Effector memory CD8-positive, alpha-beta T cell (primary cell): ENCODE measurements at places on chromosomes 16 and 17.
A peak's percentile ranks its signal among the peaks of the same experiment; 100 is the strongest.

GRCh38 chr16:56241596-56241995 lies 50.3 kb downstream of the GNAO1 start:
- DNase-seq, result no peak

- DNase-seq, result peak; percentile 51
Observed at GRCh38 chr16:50274326-50275097, 8.2 kb downstream of the ADCY7 start.

DNA sequence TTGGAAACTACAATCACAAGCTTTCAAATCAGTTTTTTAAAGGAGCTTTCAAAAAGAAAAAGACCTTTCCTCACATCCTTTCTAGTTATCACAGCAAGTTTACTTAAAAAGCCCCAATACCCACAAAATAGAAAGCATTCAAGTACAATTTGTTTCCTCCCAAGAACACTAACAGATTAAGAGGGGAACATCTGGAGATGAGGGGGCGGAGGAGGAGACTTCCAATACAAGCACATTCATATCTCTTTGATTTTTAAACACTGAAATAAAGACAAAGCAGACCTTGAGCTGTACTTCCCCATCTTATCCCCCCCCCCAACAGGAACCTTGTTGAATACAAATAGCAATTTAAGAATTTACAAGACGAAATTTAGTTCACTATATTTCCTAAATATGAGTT lies 2.0 kb downstream of the YWHAE start:
- no peak for DNase-seq

GRCh38 chr16:73724503-73724902 lies 572.1 kb upstream of the PSMD7 start:
- no peak for DNase-seq

DNA sequence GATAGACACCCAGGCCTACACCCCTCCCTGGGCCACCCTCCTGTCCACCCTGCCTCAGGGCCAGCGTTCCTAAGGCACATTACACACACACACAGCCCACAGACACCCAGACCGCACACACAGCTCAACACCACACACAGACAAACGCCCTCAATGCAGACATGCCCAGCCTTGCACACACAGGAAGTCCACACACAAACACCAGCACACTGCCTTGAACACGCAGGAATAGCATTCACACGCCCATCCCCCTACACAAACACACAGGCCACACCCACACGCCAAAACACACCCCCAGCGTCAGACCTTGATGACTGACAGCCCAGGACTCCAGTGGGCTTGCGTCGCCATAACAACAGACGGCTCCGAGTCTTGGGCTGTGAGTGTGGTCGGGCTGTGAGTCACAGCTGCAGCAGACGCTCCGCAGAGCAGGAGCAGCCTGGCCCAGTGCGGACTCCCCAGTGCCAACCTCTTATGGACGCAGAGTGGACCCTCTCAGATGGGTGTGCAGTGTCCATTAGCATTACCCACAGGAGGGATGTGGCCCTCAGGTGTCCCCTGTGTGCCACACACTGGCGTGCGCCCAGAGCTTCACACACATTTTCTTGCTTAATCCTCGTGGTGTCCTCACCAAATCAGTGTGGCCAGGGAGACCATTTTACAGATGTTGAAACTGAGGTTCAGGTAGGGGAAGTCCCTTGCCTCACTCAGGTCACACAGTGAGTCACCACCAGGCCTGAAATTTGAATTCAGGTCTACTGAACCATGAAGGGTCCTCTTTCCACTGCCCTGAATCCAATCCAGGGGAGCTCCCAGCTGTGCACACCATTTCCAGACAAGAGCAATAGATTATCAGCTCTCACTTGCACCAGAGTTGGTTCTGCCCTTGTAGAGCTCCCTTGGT lies 17.8 kb upstream of the RAI1 start:
- DNase-seq, result peak; percentile 87

DNA sequence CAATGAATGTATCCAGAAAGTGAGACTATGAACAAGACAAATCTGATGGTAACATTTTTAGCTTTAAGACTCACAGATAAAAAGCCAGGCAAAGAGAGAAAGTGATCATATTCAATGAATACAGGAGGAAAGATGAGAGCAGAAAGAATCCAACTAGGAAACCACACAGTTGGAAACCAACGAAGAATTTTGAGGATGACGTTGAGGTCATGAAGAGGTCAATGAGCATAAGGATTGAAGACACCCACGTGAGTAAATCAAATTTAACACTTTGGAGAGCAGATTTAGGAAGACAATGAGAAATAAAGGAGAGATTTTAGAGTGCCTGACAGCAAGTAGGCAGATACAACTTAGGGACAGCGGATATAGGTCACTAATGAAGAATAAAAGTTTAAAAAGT lies 948.1 kb downstream of the KCNJ2 start:
- DNase-seq, result no peak

GRCh38 chr16:73059779-73060615 lies 12.1 kb upstream of the ZFHX3 start:
- DNase-seq, result no peak

- no peak for DNase-seq
Observed at GRCh38 chr17:76132574-76133338, 8.3 kb downstream of the FOXJ1 start.

- no peak for DNase-seq
Observed at GRCh38 chr16:14193316-14193871, 122.3 kb downstream of the MRTFB start.

DNA sequence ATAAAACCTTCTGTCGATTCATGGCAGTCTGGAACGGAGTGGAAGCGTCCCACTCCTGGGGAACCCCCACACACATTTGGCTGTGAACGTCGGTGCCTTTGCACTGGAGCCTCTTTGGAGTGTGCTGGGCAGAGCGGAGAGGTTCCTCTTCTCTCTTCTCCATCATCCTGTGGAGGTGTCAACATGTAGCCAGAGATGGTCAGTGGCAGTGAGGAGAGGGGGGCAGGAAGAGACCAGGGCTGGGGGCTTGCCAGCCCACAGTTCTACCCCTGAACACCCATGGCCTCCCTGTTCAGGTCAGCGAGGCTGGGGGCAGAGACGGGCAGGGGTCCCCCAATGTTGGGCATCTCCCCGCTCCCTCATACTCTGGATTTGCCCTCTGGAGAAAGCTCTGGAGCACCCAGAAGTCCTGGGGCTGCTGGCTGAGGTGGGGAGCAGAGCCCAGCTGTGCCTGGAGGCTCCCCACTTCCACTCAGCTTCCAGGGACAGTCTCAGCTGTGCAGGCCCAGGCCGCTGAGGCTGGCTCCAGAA lies 223.7 kb downstream of the SEC14L1 start:
- no peak for DNase-seq

- DNase-seq, result no peak
Observed at GRCh38 chr16:85959686-85960085, 60.7 kb downstream of the IRF8 start.

DNA sequence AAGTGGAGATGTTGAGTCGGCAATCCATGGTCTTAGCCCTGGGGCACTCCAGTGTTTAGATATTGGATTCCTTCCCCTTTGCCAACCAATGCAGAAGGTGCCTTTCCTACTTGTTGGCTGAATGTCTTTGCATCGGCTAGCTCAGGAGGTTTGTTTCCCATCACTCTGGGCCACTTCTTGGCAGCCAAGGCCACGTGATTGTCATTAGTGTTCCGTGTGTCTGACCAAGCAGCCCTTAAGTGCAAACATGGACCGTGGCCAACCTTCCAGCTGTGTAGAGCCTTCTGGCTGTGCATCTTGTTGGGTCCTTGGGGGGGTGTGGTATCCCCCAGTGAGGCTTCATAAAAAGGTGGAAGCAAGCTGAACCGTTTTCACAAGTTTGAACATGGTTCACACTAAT lies 66.0 kb downstream of the GNAO1 start:
- no peak for DNase-seq

DNA sequence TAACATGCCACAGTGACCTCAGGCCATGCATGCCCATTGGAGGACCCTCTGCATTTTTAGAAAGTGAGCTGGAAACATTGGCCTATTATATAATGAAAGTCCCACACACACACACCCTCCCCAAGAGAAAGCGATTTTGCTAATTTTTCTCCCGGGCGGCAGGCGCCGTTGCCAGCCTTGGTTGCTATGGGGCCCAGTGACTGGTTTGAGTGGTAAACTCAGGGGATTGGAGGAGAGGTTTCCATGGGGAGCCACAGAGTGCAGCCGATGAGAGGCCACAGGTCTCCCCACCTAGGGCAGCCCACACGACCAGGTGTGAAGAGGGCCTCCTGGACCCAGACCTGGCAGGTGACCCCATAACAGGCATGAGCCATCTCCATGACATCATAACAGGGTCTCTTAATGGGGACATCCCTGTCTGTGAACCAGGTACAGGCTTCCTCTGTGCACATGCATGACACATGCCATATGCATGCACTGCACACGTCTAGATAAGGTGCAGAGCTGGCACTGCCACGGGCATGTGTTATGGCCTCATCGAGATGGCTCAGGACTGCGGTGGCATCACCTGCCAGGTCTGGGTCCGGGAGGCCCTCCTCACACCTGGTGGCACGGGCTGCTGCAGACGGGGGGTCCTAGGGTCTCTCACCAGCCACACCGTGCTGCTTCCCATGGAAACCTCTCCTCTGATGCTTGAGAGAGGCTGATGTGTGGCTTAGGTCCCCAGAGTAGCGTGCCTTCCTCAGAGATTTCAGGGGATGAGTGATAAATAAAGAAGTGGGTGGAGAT lies 144.1 kb downstream of the RBFOX3 start:
- no peak for DNase-seq

- no peak for DNase-seq
Observed at GRCh38 chr16:49455991-49456745, 82.6 kb downstream of the C16orf78 start.

GRCh38 chr16:16071631-16072244 lies 122.3 kb downstream of the ABCC1 start:
- DNase-seq, result no peak

- DNase-seq, result no peak
Observed at GRCh38 chr16:85988723-85989313, 89.9 kb downstream of the IRF8 start.

- DNase-seq, result no peak
Observed at GRCh38 chr16:82454152-82454551, 172.6 kb upstream of the CDH13 start.

DNA sequence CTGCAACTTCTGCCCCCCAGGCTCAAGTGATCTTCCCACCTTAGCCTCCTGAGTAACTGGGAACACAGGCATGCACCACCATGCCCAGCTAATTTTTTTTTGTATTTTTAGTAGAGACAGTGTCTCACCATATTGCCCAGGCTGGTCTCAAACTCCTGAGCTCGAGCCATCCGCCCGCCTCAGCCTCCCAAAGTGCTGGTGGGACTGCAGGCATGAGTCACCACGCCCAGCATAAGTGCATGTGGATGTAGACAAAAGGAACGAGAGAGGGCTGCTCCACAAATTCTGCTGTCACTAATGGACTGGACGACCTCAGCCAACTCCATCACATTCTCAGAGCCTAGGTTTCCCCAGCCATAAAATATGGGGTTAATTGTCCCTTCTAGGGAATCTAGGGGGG lies 7.7 kb upstream of the SP2 start:
- DNase-seq, result no peak

- no peak for DNase-seq
Observed at GRCh38 chr16:57390636-57391295, 13.8 kb upstream of the CCL17 start.

DNA sequence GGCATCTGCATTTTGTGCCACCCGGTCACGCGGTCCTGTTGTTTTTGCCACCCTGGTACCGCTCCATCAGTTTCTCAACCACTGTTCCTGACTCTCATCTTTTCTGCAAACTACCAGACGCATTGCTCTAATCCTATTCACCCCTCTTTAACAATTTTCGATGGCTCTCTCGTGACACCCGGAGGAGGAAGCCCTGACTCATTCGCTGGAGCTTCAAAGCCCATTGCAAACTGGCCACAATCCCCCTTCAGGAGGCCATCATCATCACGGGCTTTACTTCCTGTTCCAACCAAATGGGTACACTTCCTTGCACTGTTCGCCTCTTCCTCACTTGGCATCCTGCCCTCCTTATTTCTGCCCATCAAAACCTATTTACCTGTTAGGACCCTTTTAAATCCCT lies 155.3 kb downstream of the RGS9 start:
- no peak for DNase-seq

DNA sequence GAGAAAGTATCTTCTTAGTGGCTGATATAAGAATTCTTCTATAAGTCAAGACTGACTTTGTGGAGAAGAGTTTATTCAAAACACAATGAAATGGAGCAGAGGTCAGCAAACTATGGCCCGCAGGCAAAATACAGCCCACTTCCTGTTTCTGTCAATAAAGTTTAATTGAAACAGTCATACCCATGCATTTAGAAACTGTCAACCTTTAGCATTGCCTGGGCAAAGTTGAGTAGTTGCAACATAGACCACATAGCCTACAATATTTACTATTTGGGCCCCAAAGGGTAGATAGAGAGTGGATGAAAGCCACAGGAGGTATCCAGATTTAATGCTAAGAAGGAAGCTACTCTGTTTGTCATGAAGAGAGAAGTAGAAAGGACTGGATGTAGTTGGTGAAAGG lies 38.0 kb downstream of the ACSM2B start:
- DNase-seq, result no peak

DNA sequence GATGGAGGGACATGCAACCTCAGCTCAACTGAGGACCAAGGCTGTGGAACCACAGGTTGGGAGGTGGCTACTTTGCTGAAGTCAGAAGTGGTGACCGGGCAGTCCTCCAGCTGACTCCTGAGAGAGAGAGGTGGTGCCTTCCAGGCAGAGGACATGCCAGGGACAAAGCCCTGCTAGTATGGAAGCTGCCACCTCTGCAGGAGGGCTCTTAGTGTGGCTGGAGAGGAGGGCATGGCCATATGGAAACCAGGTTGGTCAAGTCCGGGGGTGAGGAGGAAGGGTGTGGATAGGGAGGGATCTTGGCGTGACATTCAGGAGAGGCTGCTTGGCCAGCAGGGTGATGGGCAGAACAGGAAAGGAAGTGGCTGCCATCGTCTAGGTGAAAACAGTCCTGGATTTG lies 5.7 kb downstream of the C16orf86 start:
- no peak for DNase-seq

- DNase-seq, result peak; percentile 2
Observed at GRCh38 chr17:55265311-55266021, 706 bp downstream of the HLF start.

GRCh38 chr16:65749506-65749905 lies 617.0 kb upstream of the CDH5 start:
- DNase-seq, result no peak

- no peak for DNase-seq
Observed at GRCh38 chr17:75589919-75590303, 2.3 kb downstream of the MYO15B start.

DNA sequence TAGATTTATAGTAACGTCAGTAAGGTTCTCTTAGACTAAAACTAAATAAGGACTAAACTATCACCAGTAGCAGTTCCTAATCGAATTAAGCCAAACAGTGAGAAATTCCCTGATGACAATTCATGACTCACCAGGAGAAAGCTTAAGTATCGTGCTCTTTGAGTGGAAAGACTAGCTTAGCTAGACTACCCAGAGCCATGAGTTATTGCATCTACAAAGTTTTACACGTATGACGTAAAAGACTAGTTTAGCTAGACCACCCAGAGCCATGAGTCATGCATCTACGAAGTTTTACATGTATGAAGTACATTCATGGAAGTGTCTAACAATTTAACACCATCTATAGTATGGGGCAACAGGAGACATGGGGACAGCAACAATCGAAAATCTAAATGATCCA lies 36.6 kb downstream of the UBE2G1 start:
- no peak for DNase-seq
